ELF-1 (cell line): ENCODE measurements at places on chromosomes 13 and 19.
A peak's percentile ranks its signal among the peaks of the same experiment; 100 is the strongest.

DNA sequence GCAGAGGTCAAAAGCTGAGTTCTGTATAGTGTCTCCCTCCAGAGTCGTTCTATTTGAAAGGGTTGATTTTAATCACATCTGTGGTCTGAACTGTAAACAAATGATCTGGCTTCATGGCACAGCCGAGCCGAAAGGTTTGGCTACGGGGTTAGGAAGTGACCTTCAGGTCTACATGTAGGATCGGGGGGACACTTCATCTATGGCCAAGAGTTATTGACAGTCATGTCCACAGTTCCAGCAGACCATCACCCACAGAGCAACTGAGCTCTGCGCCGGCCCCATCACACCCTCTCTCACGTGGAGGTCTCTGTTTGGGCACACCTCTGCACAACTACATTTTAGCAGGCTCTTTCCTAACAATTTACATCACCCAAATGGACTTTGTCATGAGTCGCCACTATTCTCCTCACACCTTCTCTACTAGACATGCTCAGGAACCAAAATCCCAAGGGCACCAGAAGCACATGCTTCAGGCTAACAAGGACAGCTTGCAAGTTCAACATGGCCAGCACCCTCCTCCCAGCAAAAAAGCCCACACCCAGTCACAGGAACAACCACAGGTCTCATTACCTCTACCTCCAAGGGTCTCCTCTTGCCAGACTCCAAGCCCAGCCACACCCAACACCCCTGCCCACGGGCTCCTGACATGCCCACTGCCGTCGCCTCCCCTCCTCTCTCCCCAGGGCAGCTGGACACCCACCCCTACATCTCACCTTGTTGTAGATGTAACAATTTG, 36.1 kb upstream of the EPHX3 start:
- DNase-seq = no peak

DNA sequence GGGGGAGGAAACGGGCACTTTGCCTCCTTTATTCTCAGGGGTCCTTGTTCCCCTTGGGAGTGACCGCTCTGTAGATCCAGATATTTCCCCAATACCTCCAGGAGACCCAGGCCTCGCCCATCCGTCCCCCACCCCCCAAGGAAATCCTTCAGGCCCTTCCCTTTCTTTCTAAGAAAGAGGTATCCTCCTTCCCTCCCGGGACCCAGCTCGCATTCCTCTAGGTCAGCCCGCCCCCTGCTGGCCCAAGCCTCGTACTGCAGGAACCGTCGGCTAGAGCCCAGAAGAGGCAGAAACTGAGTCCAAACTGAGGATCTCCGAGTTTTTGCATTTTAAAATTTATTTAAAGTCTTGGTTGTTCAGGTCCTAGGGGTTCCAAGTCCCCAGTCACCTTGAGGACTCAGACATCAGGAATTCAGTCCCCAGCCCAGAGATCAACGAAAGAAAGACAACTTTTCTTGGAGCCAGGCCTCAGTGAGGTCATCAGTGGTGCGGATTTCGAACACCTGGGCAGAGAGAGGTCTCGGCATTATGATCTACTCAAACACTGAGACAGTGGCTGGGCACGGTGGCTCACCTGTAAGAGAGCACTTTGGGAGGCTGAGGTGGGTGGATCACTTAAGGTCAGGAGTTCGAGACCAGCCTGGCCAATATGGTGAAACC, 7.5 kb upstream of the LRFN1 start:
- peak; percentile 86 for DNase-seq

DNA sequence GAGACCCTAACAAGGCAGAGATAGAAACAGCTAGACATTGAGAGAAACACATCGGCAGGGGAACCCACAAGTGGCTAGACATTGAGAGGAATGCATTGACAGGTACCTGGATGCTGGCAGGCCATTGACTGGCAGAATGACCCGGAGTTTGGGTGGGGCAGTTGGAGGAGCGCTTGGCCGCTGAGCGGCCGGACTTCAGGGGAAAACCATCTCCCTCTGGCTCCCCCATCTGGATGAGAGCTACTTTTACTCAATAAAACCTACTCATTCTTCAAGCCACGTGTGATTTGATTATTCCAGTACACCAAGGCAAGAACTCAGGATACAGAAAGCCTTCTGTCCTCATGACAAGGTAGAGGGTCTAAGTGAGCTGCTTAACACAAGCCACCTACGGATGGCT, 473.4 kb downstream of the SLITRK5 start:
- no peak for DNase-seq

GRCh38 chr19:48310227-48310626, 15.1 kb upstream of the EMP3 start:
- DNase-seq = no peak

- DNase-seq = no peak
Observed at GRCh38 chr13:102422690-102423089, 20.8 kb upstream of the FGF14 start.

DNA sequence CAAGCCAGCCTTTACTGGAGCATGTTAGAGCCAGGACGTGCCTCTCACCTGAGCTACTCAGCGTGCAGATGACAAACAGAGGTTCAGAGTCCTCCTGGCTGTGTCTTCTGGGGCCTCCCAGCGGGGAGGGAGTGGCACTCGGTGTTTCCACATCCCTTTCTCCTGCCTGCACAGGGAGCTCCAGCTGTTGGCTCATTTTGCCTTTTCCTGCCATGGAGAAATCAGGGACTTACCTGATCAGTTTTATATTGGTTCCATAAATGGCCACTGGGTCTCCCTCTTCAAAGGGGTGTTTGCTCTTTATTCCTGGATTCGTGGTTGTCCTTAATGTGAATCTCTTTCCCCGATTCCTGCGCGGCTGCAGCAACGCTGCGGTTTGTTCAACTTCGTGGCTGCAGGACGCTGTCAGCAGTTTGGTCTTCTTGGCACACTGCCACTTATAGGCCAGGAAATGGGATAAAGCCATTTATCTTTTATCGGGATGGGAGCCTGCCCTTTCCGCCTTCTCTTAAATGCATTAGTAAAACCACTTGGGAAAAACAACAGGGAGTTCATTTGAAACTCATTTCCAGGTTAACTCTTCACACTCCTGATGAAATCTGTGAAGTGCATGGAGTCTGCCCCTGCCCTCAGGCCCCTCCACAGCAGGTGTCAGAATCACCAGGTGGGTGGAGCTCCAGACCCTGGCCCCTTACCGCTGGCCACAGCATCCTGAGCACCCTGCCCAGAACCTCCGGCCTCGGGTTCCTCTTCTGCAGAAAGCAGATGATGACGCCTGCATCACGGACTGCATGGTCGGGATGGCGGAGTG, 39.8 kb upstream of the MCF2L start:
- DNase-seq = no peak

DNA sequence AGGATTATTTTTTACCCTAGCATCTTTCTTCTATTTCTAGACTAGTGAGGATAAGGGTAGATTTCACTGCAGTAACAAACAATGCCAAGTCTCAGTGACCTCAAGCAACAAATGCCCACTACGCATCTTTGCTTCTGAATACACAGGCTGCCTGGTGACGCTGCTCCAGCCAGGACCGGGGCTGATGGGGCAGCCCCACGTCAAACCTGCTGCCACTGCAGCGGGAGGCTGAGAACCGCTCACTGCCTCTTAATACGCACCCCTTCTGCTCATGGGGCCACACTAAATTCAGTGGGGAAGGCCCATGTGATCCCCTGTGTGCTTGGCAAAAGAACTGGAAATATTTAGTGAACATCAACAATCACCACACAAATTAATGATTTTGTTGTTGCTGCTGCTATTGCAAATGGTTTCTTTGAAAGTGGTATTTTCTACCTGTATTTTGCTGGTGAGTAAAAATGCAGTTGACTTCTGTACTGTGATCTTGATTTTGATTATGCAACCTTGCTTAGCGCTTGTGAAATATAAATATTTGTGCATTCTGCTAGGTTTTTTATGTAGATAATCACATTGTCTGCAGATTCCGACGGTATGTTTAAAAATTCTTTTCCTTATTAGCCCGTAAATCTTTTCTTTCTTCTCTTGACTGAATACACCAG, 139.5 kb upstream of the SPACA7 start:
- no peak for DNase-seq

- DNase-seq = no peak
Observed at GRCh38 chr19:35281303-35281702, 1.0 kb upstream of the HAMP start.
